ENCODE measurements at places on chromosomes 5 and 9.

GRCh38 chr9:128043467-128043868 lies 23.7 kb downstream of the NAIF1 start:
- DNase-seq = no peak

DNA sequence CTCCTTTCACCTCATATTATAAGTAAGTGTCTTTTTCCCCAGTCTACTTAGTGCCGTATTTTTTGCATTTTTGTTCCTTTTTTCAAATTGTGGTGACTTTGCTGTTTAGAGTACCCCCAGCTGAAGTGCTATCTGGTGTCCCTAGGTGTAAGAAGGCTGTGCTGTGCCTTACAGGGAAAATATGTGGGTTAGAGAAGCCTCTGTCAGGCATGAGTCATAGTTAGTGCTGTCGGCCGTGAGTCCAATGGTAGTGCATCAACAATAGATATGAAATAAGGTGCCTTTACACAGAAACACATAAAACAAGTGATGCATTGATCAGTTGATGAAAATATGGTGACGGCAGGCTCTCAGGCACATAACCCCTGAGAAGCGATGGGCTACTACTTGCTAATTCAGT lies 20.1 kb downstream of the SYK start:
- DNase-seq = no peak

DNA sequence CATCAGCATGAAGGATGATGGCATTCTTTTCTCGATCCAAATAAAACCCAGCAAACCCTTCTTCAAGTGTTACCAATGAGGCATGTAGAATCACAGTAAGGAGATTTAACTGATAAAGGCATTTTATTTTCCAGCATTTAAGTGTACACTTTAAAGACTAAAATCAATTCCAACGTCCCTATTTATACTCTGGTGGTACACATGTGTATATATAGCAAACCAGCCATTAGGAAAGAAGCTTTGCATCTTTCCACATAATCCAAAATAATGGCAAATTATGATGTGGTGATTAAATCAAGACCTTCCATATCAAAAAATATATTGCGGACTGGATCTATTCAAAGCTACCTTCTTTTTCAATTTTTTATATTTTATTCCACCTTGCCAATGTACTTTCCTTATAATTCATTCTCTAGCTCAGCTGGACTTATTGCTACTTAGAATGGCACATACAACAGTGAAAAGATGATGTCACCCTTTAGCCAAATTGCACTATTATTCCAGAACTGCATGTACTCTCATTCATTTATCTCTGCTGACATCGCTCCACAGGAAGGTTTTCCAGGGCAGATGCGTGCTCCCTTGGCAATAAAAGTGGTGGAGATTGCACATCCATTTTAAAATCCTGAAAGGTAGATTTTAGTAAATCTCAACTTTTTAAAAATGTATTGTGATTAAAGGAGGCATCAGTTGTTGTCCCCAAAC lies 63.3 kb upstream of the SLC30A5 start:
- DNase-seq = no peak

DNA sequence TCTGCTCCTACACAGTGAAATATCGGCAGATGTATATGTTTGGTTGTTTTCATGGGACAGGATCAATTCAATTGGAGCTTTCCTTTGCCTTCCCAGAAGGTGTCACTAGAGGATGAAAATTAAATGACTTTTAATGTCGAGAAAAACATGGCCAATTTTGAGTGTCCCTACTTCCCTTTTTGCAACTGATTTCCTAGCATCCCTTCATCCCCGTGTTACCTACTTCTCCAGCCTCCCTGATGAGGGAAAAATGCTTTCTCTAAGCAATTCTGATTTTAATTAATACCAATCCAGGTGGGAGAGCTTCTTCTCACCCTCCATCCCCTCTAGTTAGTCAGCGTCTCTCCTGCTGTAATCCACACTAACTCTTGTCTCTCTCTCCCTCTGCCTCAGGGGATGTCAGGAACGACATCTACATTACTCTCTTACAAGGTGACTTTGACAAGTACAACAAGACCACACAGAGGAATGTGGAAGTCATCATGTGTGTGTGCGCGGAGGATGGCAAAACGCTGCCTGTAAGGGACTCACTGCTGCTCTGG lies 64.9 kb downstream of the DOCK2 start:
- DNase-seq = no peak

- DNase-seq = no peak
Observed at GRCh38 chr5:139660923-139661814, 13.0 kb downstream of the CXXC5 start.

DNA sequence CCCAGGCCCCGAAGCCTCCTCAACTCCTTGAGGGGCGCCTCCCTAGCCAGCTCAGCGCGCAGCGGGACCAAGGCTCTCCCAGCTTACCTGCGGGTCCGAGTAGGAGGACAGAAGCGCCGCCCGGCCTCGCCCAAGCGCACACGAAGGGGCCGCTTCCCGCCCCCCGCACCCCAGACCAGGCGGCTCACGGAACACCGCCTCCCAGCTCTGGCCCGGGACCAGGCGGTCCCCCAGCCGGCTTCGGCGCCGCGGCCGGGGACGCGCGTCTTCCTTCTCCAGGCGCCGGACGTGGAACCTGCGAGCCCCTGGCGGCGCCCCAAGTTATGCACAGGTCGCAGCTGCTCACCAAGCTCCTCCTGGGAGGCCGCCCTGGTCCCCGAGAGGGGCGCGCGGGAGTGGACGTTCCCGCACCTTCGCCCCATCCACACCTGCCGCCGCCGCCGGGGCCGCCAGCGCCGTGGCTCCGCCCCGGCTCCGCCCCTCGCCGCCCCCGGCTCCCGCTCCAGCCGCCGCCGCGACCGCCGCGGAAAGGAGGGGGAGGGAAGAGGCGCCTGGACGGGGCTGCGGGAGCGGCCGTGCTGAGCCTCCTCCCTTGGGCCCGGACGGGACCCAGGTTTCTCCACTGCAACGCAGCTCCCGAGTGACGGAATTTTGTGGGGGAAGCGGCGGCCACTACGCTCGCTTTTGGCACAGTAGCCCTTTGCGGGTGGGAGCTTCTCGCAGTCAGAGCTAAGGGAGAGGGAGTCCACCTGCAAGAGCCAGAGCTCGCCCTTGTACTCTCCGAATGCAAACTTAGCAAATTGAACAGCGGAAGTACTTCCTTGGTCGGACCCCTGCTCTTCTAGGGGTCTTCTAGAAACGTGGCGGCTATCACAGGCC lies 77.5 kb upstream of the IFNE start:
- peak; percentile 46 for DNase-seq

DNA sequence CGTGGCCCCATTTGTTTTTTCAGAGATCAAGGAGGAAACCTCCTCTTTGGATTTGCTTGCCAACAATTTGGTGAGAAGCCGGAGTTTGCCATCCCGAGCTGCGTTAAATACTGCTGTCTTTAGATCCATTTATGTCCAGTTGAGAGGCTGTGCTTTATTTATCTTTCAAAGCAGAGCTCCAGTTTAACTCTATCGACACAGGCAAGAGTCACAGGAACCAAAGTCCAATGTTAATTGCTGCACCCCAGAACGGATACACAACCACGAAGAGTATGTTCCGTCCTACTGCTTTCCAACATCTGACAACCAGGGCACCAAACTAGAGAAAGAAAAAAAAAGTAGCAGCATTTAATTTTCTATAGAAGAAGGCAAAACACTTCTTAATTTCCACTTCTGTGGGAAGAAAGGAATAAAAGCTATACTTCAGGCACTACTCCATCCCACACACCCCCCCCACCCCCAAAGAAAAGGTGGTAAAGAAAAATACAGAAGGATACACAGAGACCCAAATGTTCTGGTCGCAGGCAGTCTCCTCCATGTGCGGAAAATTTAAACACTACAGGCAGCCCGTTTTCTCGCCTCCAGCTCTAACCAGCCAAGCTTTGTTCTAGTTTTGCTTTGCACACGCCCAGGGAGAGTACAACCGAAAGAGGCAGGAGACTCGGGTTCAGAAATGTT lies 1.1 kb downstream of the FEM1C start:
- no peak for DNase-seq

DNA sequence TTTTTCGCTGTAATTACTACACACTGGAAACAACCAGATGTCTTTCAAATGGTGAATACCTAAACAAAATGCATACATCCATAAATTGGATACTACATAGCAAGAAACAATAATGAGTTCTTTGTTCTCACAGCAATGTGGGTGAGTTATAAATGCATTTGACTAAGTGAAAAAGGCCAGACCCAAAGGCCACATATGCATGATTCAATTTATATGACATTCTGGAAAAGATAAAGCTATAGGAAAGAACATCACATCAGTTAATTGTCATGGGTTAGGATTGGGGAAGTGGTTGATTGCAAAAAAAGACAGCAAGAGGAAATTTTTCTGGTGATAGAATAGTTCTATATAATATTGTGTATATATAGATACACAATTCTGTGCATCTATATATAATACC lies 198.9 kb downstream of the CYLC2 start:
- no peak for DNase-seq

DNA sequence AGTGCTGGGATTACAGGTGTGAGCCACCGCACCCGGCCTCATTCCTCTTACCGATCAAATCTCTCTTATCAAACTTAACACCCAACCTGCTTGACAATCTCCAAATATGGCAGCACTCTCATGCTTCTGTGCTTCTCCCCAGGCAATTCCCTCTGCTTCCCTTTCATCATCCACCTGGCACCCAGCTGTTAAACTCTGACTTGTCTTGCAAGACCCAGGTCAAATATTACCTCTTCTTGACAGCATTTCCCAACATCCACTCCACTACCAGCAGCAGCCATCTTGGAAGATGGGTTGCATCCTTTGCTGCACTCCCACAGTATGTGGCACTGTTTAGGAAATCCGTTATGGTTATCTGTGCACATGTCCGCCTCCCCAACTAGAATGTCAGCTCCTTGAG lies 113.6 kb downstream of the ACTL7B start:
- no peak for DNase-seq

DNA sequence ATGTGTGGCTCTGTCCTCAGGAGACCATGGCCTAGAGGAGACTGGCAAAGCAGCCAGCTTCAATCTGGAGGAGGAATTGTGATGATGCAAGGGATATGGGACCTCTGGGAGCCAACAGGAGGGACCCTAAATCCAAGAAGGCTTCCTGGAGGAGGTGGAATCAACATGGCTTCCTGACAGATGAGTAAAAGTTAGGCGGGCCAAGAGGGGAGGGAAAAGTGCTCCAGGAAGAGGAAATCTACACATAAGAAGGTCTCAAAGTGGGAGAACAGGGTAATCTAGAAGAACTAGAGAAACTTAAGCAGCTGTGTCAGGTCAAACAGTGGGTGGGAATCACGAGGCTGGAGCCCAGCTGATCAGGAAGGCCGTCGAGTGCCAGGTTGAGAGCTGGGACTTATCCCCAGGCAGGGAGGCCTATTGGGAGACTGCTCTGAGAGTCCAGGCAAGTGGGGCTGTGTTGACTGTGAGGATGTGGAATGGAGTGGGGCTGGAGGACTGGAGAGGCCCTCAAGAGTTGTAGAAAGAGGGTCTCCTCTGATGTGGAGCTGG lies 119.1 kb downstream of the C9orf50 start:
- DNase-seq = no peak

GRCh38 chr5:107593009-107593408 lies 77.7 kb downstream of the EFNA5 start:
- no peak for DNase-seq

- DNase-seq = no peak
Observed at GRCh38 chr5:134525683-134526482, 413 bp downstream of the JADE2 start.

- no peak for DNase-seq
Observed at GRCh38 chr9:128396970-128397613, 23.6 kb upstream of the CERCAM start.

GRCh38 chr5:150780187-150780692 lies 1.7 kb downstream of the SMIM3 start:
- no peak for DNase-seq

- DNase-seq = no peak
Observed at GRCh38 chr5:84287951-84288350, 96.7 kb downstream of the EDIL3 start.

GRCh38 chr9:36150574-36151315 lies 14.2 kb downstream of the GLIPR2 start:
- no peak for DNase-seq

GRCh38 chr5:150105928-150106615 lies 19.7 kb upstream of the CSF1R start:
- no peak for DNase-seq

DNA sequence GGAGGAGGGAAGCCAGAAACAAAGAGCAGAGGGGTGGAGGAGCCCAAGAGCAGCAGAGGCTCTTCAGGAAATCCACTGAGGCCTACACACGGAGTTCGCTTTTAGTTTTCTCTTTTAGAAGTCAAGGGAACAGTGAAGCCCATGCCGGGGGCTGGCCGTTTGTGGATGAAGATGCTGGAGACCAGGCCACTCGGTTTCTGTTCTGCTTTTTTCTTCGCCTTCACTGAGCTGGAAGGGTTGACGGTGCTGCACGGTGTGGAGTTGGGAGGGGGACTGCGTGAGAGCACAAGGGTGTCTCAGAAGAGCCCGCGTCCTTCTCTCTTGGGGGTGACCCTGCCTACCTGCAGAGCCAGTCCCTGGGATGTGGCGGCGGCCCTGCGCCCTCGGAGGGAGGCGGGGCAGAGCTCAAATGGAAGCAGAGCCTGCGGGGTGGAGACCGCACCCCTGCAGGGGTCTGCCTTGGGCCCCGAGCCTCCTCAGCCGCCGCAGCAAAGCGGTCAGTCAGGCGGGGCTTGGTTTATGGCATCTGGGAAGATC lies 68.5 kb upstream of the CACNA1B start:
- DNase-seq = peak; percentile 85

DNA sequence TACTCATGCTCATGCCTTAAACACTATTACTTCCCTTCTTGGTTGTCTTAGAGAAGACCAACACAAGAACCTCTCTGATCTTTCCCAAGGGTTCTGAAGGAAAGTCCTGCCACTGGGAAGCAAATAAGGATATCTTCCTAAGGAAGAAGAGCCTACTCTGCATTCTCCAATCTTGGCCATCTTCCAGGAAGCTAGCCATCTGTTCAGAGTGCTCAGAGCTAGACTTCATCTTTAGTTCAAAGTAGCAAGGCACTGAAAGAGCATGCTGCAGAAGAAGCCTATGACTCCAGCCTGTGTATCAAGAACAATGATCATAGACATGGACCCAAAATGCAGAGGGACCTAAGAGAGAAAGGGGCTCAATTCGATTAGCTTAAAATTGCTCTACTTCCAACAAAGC lies 114.7 kb downstream of the KIAA0825 start:
- no peak for DNase-seq

- DNase-seq = no peak
Observed at GRCh38 chr5:156475182-156476157, 148.5 kb downstream of the SGCD start.

DNA sequence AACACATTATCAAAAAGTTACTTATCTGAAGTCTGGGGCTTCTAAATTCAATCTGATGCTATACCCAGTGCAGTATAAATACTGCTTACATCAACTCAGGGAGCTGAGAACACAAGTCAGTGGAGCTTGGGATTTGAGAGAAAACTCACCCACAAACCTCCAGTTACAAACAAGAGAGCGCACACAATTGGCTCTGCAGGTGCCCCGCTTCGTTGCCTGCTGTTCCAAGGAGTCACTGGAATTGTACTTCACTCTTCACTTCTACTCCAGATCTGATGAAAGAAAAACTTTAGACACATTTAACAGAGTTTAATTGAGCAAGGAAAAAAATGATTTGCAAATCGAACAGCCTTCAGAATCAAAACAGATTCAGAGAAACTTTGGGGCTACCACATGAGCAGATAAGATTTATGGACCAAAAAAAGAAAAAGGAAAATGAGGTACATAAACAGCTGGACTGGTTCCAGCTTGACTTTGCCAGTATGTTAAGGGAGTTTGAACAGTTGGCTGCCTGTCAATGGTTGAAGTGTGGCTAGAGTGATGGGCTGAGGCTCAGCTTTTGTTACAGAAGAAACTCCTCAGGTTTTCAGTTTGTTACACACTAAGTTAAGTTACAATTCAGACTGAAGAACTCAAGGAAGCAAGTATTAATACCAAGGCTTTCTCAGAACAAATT lies 156.6 kb downstream of the AOPEP start:
- no peak for DNase-seq

- no peak for DNase-seq
Observed at GRCh38 chr9:19380826-19381075, 715 bp upstream of the RPS6 start.

All from GM12891 (cell line).